ENCODE measurements at places on chromosomes 4 and X.

DNA sequence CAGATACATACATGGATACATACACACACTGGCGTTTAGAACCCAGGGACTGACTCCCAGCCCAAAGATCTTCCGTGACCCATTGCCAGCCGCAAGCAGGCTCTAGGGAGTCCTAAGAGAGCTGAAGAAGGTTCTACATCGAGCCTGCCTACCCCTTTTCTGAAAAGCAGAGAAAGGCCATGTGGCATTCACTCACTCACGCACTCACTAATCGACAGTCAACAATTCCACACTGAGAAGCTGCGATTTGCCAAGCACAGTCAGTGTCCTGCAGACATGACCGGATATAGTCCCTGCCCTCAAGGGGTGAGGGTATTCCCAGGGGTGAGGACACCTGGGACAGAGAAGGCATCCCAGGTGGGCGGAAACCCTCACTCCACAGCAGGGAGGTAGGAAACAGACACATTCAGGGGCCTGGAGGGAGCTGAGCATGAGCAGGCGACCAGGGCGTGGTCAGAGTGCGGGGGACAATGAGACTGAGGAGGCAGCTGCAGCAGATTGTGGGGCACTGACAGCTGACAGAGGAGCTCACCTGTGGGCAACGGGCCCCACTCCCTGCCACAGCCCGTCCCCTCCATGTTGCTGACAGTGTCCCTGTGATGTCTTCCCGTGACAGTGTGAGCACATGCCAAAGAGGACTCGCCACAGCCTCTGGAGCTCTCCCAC, 13.2 kb upstream of the MAN2B2 start:
- no peak for DNase-seq

- no peak for DNase-seq
Measured at GRCh38 chr4:127482049-127482448, 150.7 kb upstream of the INTU start.

DNA sequence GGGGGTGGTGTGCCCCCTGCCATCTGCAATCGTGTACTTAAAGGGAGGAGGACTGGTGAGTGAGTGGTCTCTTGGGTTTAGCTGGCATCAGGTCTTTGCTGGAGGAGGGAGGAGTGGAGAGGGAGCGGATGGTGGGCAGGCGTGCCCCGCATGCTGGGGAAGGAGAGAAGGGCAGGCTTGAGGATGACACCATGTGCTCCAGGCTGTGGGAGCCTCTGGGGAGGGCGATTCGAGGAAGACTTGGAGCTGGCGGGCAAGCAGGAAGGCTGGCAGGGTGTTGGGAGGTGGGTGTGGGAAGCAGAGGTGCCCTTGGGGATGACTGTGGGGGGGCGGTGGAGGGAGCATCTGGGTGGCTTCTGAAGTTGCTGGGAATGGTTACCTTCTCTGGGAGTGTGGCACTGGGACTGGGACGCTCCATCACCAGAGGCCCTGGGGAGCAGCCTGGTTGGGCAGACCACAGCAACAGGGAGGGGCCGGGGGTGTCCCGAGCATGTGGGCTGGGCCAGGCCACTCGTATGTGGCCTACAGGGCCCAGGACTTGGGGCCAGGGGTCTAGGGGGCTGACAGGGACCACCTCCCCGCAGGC, 30.8 kb upstream of the AFAP1 start:
- no peak for DNase-seq

DNA sequence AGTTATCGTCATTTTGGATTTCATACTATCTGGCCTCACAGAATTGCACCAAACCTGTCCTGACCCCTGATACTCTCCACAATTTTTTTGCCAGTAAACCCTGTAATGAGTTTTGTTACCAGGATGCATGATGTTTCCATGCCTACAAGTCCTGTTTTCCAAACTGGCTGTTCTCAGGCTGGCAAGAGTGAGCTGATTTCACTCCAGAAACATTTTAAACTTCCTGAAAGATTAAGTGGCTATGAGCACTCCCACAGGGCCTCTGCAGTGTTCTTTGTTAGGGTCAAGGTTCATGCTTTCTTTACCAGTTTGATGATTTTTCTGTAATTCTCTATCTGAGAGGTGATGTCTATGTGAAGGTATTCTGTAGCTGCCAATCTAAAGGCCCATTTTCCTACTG, 31.7 kb upstream of the PDLIM3 start:
- DNase-seq = no peak

DNA sequence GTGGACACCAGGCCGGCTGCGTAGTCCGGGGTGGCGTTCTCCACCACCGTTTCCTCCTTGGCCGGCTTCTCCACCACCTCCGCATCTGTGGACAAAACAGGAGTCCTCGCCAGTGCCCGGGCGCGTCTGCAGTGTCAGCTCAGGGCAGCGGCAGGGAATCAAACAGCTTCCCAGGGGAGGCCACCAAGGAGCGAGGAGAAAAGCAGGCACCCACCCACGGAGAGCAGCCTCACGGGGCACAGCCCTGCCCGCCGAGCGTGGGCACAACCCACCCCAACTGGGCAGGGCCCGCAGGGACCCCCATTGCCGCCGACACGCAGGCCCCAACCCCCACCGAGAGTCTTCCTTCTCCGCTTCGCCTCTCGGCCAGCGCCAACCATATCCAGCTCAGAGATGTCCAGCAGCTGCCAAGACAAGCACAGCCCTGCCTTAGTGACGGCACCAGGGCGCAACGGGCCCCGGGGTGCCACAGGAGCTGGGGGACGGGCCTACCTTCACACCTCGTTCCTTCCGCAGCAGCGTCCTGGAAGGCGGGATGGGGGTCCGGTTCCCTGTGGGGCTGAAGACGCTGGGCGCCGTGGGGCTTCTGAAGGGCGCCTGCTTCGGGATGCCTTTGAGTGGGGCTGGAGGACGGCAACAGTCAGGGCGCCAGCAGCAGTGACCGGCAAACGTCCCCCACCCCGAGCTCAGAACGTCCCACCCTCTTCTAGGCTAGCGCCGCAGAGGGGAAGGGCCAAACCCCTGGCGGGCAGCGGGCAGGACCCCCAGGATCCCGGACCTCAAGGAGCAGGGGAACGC, 22.8 kb downstream of the NELFA start:
- no peak for DNase-seq

- no peak for DNase-seq
Measured at GRCh38 chrX:10981506-10981905, 129.6 kb upstream of the HCCS start.

DNA sequence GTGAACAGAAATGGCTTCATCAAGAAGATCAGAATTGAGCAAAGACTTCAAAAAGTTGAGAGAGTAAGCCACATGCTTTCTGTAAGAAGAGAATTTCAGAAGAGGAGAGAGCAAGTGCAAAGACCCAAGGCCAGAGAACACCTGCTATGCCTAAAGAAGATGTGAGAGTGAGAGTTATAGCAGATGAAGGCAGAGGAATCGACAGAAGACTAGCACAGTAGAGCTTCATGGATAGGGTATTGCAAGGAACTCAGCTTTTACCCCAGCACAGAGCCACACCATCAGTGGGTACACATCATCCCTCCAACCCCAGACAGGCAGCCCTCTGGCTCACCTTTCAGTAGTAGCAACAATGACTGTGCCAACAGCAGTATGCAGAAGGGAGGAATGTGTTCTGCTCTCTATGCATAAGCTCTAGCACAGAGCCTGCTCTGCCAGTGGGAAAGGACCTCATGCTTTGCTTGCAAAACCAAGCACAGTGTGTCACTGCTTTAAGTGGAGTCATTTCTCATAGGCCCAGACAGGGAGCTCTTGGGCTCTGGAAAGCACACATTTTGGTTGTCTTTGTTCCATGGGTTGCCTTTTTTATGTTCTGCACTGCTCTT, 318.6 kb downstream of the NAF1 start:
- DNase-seq = no peak

DNA sequence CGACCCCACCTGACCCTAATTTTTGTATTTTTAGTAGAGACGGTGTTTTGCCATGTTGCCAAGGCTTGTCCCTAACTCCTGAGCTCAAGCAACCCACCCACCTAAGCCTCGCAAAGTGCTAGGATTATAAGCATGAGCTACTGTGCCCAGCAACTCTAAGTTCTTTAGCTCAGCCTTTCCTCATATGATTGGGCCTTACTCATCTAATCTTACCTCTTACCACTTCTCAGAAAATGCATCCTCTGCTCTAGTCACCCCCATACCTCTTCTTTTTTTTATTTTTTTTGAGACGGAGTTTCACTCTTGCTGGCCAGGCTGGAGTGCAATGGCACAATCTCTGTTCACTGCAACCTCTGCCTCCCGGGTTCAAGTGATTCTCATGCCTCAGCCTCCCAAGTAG, 35.6 kb upstream of the UGDH start:
- DNase-seq = no peak

- DNase-seq = no peak
Measured at GRCh38 chrX:49066278-49066677, 7.5 kb downstream of the CCDC120 start.
